ENCODE measurements at places on chromosomes 6 and 20.

- DNase-seq: peak; percentile 52
Observed at GRCh38 chr6:87436435-87436834, 28.7 kb downstream of the CFAP206 start.

DNA sequence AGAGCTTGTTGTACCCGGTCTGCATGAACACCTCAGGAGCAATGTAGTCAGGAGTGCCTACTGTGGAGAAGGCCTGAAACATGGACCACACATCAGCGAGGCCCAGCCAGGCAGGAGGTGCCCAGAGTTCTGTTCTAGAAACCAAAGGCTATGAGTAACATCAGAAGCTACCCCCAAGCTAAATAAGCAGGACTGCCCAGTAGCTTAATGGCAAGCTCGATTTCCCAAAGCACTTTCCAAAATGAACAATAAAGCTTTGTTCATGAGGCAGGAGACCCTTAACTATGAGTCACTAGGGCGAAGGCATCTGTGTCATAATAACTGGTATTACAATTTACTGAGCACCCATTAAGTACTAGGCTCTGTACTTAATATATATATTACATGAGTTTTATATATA lies 47.4 kb downstream of the STK38 start:
- no peak for DNase-seq

DNA sequence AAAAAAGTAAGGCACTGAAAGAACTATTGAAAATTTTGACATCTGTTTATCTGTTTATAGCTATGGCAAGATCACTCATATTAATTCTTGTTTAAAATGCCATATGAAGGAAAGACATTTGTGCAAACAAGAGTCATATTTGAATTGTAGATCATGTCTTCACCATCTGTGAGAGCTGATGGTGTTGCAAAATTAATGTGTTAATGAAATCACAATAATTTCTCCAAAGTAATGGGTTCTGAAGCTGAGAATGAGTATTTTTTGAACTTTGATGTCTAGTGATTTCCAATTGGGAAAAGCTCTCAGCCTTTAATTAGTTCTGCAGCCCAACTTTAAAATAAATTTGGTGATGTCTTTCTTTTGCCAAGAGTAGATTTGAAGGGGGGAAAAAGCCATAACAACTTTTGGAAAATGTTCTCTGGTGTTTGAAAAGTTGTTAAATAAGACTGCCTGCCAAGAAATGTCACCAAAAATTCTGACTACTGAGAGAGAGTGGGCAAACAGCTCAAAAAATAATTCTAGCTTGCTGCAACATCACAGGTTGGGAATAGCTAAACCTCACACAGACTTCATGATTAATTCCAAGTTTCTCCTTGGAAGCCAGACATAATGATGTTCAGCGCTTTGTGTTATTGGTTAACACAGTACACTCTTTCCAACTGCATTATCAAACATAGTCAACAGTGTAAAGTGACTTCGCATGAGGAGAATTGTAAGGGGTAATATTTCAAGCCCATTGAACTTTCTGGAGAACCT lies 142.6 kb downstream of the SOBP start:
- DNase-seq: no peak

DNA sequence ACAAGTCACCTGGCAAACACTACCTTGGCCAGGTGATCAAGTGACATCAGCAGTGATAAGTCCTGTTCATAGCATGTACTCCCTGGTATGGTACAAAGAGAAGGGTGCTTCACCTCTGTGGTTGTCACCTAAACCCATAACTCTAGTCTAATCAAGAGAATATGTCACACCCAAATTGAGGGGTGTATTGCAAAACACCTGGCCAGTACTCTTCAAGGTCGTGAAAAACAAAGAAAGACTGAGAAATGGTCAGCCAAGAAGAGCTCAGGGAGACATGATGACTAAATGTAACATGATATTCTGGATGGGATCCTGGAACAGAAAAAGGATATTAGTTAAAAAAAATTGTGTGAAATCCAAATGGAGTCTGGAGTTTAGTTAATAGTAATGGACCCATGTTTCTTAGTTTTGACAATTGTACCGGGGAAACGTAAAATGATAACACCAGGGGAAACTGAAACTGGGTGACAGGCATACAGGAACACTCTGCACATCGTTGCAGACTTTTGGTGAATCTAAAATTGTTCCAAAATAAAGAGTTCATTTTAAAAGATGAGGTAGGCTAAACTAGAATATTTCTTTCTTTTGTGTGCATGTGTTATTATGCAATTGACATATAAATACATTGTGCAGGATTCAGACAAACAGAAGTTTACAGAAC lies 262.0 kb downstream of the CDC5L start:
- DNase-seq: no peak

GRCh38 chr6:38207375-38207774 lies 387.8 kb downstream of the ZFAND3 start:
- no peak for DNase-seq

GRCh38 chr6:139486476-139486799 lies 112.0 kb upstream of the CITED2 start:
- DNase-seq: no peak

- DNase-seq: peak; percentile 23
Observed at GRCh38 chr20:64244870-64245603, 10.5 kb upstream of the PCMTD2 start.

GRCh38 chr6:139320081-139320480 lies 28.3 kb upstream of the TXLNB start:
- DNase-seq: no peak

DNA sequence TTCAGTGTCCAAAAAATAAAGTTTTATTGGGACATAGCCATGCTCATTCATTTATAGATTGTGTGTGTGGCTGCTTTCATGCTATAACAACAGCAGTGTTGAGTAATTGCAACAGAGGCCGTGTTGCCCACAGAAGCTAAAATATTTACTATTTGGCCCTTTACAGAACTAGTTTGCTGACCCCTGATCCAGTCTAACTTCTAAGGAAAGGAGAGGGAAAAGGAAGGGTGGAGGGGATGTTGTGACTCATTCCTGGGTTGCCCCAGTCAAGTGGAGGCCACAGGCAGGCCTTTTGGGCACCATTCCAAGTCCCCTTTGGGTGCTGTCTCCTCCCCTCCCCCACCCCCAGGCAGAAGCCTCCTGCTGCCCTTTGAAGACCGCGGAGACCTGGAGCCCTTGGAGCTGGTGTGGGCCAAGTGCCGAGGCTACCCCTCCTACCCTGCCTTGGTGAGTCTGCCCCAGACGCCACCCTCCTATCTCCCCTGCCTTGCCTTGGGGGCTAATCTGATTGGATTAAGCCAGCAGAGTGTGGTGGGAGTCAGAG lies 28.4 kb downstream of the BRPF3 start:
- no peak for DNase-seq

GRCh38 chr6:113909224-113909856 lies 52.2 kb downstream of the MARCKS start:
- peak; percentile 61 for DNase-seq

GRCh38 chr20:796921-797320 lies 28.6 kb upstream of the SLC52A3 start:
- DNase-seq: no peak

- no peak for DNase-seq
Observed at GRCh38 chr20:53099856-53100255, 127.7 kb downstream of the TSHZ2 start.

DNA sequence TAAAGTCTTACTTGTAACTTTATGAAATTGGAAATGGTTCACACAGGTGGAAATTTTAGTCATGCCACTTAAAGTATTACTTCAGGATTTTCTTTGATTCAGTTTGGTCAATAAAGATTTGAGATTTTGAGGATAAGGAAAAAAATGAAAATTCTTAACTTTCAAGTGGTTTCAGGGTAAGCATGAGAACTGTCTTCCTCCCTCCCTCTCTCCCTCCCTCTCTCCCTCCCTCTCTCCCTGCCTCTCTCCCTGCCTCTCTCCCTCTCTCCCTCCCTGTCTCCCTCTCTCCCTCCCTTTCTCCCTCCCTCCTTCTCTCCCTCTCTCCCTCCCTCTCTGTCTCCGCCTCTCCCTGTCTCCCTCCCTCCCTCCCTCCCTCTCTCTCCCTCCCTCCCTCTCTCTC lies 36.9 kb downstream of the L3MBTL3 start:
- no peak for DNase-seq

- no peak for DNase-seq
Observed at GRCh38 chr20:56420940-56421688, 9.1 kb downstream of the CASS4 start.

- no peak for DNase-seq
Observed at GRCh38 chr6:108588586-108588985, 27.9 kb downstream of the FOXO3 start.

DNA sequence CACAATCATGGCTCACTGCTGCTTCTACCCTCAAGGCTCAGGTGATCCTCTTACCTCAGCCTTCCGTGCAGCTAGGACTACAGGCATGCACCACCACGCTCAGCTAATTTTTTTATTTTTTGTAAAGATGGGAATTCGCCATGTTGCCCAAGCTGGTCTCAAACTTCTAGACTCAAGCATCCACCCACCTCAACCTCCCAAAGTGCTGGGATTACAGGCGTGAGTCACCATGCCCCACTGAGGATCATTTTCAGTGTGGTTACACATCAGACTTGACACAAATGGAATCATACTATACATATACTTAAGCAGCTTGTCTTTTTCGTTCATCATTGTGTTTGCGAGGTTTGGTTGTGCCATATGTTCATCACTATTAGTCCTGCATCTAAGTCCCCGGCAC lies 26.6 kb downstream of the ZC3H12D start:
- no peak for DNase-seq

DNA sequence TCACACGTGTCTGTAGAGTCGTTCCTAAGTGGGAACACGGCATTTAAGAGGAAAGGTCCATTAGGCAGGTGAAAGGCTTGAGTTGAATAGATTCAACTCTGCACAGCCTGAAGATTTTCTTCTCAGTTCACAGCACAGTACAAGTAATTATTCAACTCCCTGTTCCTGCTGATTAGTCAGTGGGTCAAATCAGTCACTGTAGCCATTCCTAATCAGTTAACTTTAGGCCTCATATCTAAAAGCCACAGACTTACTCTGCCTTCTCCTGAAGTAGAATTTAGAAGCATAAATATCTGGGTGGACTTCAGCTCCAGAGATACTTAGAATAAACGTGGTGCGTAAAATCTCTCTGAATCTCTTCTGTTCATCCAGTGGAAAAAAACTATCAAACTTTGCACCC lies 872.4 kb downstream of the C6orf118 start:
- DNase-seq: no peak

GRCh38 chr6:99589290-99589672 lies 17.4 kb upstream of the PRDM13 start:
- peak; percentile 72 for DNase-seq

DNA sequence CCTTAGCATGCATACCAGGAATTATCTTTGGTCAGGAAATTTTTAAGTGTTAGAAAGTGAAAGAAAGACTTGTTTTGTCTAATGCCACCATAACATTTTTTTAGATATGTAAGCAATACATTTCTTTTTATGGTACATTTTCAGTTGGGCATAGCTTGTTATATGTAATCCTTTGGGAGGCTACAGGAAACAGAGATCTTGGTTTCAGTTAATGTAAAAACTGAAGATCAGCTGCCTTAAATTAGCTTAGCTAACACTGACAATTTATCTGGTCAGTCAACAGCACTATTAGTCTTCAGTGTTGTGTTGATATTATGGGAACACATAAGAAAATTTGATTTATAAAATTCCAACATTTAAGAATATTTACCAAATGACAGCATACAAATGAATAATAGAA lies 78.6 kb upstream of the SMIM8 start:
- DNase-seq: no peak

DNA sequence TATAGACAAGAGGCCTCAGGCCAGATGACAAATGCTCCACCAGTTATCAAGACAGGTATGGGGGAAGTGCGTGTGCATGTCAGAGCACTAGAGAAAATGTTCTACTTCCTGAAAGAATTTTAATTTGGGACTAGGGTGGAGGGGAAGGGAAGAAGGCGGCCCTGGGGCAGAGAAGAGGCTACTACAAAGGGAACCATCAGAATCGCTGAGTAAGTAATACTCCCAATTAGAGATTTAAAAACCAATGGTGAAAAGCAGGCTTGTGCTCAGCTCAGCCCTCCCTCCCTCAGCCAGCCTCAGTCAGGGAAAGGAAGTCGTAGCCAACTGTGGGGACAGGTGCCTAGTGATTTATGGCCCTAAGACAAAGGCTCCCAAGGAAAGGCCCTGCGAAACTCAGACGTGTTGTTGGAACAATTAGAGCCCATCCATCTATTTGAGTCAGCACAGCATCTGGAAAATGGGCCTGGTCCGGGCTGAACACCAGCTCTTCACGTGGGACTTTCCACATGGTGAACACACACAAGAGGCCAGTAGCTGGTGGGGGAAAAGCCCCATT lies 15.0 kb upstream of the MAFB start:
- no peak for DNase-seq

- DNase-seq: no peak
Observed at GRCh38 chr6:5110246-5110645, 25.1 kb downstream of the PPP1R3G start.

DNA sequence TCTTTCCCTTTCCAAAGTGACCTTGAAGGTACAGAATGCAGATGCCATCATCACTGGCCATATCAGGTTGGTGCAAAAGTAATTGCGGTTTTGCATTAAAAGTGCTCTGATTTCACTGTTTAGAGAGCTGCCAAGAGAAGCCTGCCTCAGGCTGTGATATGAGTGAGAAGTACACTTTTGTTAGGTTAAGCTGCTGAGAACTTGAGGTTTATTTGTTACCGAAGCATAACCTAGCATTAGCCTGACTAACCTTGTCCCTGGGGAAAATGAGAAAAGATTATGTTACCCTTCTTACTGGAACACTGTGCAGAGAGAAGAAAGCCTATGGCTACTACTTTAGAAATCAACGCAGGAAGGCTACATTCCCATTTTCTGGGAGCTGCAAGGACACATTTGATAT lies 70.5 kb upstream of the RBM24 start:
- no peak for DNase-seq

- DNase-seq: no peak
Observed at GRCh38 chr6:122714059-122714458, 65.5 kb upstream of the FABP7 start.

- DNase-seq: no peak
Observed at GRCh38 chr20:18018100-18018499, 39.6 kb downstream of the OVOL2 start.

- DNase-seq: no peak
Observed at GRCh38 chr6:157097255-157097955, 225.9 kb downstream of the TMEM242 start.

DNA sequence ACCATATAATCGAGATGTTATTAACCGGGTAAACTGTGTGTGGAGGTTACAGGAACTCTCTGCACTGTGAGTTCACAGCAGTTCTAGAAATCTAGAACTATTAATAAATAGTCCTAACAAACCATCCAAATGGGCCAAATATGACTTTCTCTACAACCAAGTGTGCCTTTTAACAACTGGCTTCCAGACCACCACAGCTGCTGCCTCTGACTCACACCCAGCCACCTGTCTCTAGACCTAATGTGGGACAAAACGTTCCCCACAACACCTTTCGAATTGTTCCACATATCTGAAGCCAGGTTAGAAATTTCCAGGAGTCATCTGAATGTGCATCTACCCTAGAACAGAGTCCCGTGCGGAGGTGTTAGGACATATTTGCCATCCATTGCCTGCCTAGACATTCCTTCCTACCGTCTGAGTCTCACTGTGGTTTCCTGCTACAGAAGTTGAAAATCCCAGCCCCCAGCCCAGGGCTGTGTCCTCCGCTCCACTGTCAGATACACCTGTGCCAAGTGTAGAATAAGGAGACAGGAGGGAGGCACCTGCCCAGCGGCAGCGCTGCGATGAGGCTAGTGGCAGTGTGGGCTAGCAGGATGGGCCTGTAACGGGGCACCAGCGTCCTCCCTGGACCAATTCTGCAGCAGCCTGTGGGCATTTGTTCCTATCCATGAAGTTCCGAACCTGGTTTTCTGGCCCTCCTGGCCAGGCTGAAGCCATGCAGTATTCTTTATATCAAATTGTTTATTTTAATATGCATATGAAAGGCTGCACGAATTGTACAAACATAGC lies 28.5 kb upstream of the MAP3K4 start:
- DNase-seq: no peak
